ENCODE measurements at places on chromosomes 11 and 22. TPM values are rescaled to one million over a fixed set of nuclear protein-coding genes. Genes with fewer than 3 reads are reported as not detected.

The EHF gene
- 98.7 TPM for total RNA-seq

The PLAAT5 gene
- total RNA-seq, result 4.2 TPM

The CBLIF gene
- total RNA-seq, result not detected

The MS4A7 gene
- 19.3 TPM for total RNA-seq

The IGSF9B gene
- 26.8 TPM for total RNA-seq

The SLCO2B1 gene
- total RNA-seq, result 20.9 TPM

The SORL1 gene
- 42.6 TPM for total RNA-seq

The SLC25A45 gene
- 5.9 TPM for total RNA-seq

The DNAJB13 gene
- 9.1 TPM for total RNA-seq

The OR52A1 gene
- total RNA-seq, result not detected

The UCP3 gene
- total RNA-seq, result not detected

GRCh38 chr11:119622454-119623143 is 106.4 kb downstream of the NECTIN1 start:
- H3K27me3 ChIP-seq, result no peaks in the 10 kb centered on the region
- H3K4me1 ChIP-seq, result no peaks in the 10 kb centered on the region
- DNase-seq, result no peak
- no peak overlapping the region for H3K27ac ChIP-seq

DNA sequence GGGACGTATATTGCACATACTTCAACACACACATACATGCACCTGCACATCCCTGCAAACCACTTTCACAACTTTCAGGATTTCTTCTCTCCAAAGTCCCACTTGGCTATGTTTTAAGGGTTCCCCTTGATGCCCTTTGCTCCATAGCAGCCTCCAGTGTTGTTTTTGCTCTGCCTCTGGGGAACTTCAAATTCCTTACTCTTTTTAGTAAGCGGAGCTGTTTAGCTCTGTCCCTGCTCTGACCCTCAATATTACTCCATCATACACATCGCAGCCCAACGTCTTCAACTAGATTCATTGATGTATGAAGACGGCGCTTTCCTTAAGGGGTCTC is 18.3 kb downstream of the PRR5L start:
- H3K4me3 ChIP-seq, result no peak overlapping the region
- no peaks in the 10 kb centered on the region for H3K36me3 ChIP-seq
- no peak for DNase-seq
- H3K27ac ChIP-seq, result no peak overlapping the region

- peaks cover 11% of the 10 kb centered on the region for H3K4me1 ChIP-seq
- H3K4me3 ChIP-seq, result peak within 1 kb of the TSS; percentile 88
- no peaks in the 10 kb centered on the region for H3K36me3 ChIP-seq
These were observed at the start of gene KLHL22 for GRCh38 chr22:20494978-20495860. KLHL22 (minus strand) TSS chr22:20495795; CDS start chr22:20489211, 6,584 bp downstream.

- DNase-seq, result no peak
- H3K36me3 ChIP-seq, result no peaks in the 10 kb centered on the region
- H3K4me1 ChIP-seq, result no peaks in the 10 kb centered on the region
- H3K27ac ChIP-seq, result no peak overlapping the region
- H3K27me3 ChIP-seq, result no peaks in the 10 kb centered on the region
These were observed 6.4 kb downstream of the PPIL2 start for GRCh38 chr22:21672107-21672629.

DNA sequence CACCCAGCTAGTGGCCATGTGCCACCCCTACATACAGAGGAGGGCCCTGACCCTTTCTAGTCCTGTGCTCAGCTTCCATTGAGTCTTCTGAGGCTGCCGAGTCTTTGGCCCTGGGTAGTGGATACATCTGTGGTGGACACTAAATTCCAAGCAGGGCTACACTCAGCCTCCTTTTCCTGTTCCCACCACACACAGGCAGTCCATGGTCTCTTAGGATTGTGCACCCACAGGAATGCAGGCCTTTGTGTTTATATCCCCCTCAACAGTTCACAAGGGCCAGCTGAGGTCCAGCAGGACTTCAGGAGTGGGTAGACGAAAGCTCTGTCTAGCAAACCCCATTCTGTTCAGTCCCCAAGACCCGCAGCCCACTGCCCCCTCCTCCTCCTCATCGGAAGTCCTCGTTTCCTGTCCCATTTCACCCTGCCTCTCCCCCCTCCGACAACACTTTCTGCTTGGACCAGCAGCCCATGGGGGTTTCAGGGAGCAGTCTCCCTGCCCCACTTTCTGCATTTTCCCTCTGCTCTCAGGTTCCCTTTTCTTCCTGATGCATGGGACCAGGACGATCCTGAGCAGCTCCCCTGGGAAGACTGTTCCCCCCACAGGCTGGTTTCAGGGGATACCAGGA is 91.8 kb downstream of the SWAP70 start:
- no peaks in the 10 kb centered on the region for H3K27me3 ChIP-seq
- peak overlapping the region; percentile 15 for H3K27ac ChIP-seq
- no peak overlapping the region for H3K4me3 ChIP-seq
- no peaks in the 10 kb centered on the region for H3K36me3 ChIP-seq

GRCh38 chr11:98561252-98561651 is 459.5 kb upstream of the CNTN5 start:
- no peaks in the 10 kb centered on the region for H3K36me3 ChIP-seq
- H3K4me1 ChIP-seq, result no peaks in the 10 kb centered on the region
- H3K27me3 ChIP-seq, result no peaks in the 10 kb centered on the region
- no peak for DNase-seq
- no peak overlapping the region for H3K4me3 ChIP-seq

DNA sequence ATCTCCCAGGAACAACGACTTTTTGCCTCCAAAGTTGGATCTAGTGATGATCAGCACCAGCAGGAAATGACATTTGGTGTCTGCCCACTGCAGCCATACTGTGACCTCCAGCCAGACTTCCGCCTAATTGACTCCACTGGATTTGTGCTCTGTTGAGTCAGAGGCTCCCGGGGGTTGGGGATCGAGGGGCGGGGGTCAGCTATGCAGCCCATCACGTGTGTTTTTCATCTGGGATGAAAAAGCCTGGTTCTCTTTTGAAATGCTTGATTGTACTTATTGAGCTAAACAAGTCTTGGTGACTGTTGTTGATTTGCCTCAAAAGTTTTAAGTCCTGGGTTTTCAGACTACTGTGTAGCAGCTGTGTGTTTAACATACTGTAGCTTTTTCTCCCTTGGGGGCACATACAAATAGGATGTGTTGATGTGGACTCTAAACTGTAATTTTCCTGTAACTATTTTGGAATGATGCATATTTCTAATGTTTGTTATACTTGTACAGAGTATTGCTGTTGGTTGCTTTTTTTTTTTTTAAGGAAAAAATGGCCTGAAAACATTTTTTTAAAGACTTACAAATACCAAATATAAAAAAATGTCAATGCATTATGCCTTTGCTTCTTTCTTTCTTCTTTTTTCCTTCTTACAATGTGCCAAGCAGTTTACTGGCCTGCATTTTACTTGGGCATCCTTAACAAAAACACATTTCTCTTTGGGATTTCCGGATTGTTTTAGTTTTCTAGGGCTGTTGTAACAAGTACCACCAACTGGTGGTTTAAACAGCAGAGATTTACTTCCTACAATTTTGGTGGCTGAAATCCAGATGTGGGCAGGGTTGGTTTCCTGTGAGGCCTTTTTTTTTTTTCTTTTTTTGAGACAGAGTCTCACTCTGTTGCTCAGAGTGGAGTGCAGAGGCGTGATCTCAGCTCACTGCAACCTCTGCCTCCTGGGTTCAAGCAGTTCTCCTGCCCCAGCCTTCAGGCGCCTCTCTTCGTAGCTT is 46.1 kb upstream of the OR4B1 start:
- H3K4me1 ChIP-seq, result peaks cover 8% of the 10 kb centered on the region
- H3K27ac ChIP-seq, result no peak overlapping the region
- no peaks in the 10 kb centered on the region for H3K36me3 ChIP-seq
- no peak for DNase-seq
- H3K4me3 ChIP-seq, result no peak overlapping the region

- no peaks in the 10 kb centered on the region for H3K36me3 ChIP-seq
- H3K4me3 ChIP-seq, result no peak overlapping the region
These were observed 59.7 kb downstream of the SHANK2 start for GRCh38 chr11:71192629-71193028.

DNA sequence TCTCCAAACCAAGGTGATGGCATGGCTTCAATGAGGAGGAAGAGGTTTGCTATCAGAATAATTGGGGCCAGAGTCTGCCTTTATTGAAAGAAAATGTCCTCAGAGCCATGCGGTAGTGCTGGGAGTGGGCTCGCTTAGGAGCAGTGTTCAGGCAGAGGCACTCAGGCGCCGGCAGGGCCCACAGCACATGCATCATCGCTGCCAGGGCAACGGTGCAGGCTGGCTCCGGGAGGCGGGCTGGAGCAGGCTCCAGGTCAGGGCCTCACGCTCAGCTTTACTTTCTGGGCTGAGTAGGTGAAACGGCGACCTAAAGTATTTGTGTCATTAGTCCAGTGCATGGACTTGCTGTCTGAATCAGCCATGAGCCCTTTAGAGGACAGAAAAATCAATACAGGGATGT is 169.9 kb upstream of the CCDC90B start:
- H3K27ac ChIP-seq, result no peak overlapping the region
- H3K4me1 ChIP-seq, result no peaks in the 10 kb centered on the region
- DNase-seq, result no peak
- no peaks in the 10 kb centered on the region for H3K27me3 ChIP-seq

DNA sequence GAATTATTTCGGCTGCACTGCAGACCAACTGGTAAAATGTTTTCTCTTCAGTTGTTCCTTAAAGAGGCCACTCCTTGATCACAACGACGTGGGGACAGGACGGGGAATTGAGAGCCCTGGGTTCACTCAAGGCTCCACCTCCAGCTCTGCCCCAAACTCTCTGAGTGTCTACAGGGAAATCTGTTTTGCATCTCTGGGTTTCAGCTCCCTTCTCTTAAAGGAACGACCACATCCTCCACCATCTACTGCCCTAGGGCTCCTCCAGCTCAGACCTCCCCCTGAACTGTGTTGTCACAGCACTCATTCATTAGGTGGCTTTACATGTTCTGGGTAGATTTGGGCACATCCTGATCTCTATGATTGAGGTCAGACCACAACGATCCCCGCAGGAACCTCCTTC is 5.1 kb upstream of the PPFIA1 start:
- no peaks in the 10 kb centered on the region for H3K36me3 ChIP-seq
- DNase-seq, result no peak

GRCh38 chr11:134139873-134140331 is 71.0 kb downstream of the JAM3 start:
- H3K4me3 ChIP-seq, result no peak overlapping the region
- peak; percentile 86 for DNase-seq
- no peaks in the 10 kb centered on the region for H3K36me3 ChIP-seq
- H3K27ac ChIP-seq, result peak overlapping the region; percentile 84
- no peaks in the 10 kb centered on the region for H3K27me3 ChIP-seq
- no peaks in the 10 kb centered on the region for H3K4me1 ChIP-seq

DNA sequence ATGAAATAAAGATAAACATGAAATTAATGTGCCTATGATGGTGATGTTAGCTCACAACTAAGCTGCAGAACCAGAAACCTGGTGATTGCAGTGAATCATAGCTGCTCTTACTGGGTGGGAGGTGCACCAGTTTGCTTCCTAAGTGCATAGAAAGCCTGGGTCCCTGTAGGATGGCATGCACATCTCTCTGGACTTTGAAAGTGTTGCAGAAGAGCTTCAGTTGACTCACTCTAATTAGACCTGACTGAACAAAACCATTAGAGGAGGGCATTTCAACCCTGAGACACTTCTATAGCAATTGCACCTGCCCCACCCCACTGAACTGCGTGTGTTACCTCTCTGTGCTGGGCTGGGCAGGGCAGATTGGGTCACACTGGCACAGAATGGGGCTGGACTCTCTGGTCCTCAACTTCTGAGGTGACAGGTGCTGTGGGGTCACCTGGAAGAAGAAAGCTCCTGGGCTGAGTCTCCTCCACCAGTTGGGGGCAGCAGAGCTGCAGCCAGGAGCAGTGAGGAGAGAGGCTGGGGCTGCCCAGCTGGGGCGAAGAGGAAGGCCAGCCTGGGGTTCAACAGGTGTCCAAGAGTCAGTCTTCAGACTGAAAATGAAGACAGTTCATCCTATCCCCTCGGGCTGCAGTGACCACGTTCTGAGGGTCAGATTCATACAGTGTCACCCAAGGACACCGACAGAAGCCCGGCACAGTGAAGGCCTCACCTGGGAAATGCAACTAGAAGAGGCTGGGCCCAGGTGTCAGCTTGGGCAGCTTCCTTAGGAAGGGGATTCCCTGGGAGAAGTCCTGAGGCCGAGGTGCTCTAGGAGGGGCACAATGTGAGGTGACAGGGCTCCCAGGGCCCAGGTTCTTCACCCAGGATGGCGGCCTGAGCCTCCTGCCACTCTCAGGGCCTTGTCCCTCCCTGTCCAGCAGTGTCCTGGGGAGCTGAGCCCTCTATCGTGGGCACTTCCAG is 58.1 kb downstream of the GGTLC2 start:
- no peak for DNase-seq
- no peaks in the 10 kb centered on the region for H3K4me1 ChIP-seq
- no peak overlapping the region for H3K27ac ChIP-seq

- H3K36me3 ChIP-seq, result no peaks in the 10 kb centered on the region
- no peak overlapping the region for H3K27ac ChIP-seq
- H3K27me3 ChIP-seq, result no peaks in the 10 kb centered on the region
- no peak for DNase-seq
- no peak overlapping the region for H3K4me3 ChIP-seq
These were observed 149.1 kb upstream of the E2F8 start for GRCh38 chr11:19389787-19390303.

DNA sequence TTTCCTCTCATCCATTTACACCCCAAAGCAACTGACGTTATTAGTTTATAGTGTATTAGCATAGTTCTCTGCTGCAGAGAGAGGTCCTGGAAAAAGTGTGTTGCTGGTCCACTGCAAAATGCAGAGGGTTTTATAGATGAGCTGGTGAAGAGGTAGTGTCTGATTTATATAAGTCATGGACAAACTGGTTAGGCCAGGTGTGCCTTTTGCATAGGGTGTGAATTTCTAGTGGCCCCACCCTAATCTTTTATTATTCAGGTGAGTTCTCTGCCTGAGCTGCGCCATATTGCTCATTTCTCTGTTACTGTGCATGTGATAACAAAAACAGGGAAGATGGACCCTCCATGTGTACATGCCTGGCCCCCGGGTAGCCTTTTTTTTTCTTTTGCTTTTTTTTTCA is 43.1 kb upstream of the TRIM77 start:
- no peak for DNase-seq
- no peak overlapping the region for H3K4me3 ChIP-seq
- no peaks in the 10 kb centered on the region for H3K27me3 ChIP-seq

DNA sequence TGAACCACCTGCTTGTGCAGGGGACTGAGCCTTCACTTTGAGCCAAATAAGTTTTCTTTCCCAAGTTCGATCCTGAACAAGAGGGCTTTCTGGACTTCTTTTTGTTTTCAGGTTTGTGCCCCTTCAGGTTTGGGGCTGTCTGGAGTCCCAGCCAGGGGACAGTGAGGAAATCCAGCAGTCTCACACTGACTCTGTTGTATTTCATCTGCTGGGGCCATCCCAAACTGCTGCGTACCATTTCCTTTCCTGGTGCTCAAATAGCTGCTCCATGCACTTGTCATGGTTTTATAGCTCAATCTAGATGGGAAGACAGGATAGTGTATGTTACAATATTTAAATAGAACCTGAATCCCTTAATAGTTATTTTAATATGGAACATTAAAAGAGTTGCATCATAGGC is 66.3 kb upstream of the IGLL5 start:
- no peaks in the 10 kb centered on the region for H3K27me3 ChIP-seq
- no peaks in the 10 kb centered on the region for H3K36me3 ChIP-seq
- H3K4me1 ChIP-seq, result no peaks in the 10 kb centered on the region
- DNase-seq, result no peak
- H3K27ac ChIP-seq, result no peak overlapping the region
- H3K4me3 ChIP-seq, result no peak overlapping the region
